ENCODE measurements at places on chromosomes 6 and 20.

DNA sequence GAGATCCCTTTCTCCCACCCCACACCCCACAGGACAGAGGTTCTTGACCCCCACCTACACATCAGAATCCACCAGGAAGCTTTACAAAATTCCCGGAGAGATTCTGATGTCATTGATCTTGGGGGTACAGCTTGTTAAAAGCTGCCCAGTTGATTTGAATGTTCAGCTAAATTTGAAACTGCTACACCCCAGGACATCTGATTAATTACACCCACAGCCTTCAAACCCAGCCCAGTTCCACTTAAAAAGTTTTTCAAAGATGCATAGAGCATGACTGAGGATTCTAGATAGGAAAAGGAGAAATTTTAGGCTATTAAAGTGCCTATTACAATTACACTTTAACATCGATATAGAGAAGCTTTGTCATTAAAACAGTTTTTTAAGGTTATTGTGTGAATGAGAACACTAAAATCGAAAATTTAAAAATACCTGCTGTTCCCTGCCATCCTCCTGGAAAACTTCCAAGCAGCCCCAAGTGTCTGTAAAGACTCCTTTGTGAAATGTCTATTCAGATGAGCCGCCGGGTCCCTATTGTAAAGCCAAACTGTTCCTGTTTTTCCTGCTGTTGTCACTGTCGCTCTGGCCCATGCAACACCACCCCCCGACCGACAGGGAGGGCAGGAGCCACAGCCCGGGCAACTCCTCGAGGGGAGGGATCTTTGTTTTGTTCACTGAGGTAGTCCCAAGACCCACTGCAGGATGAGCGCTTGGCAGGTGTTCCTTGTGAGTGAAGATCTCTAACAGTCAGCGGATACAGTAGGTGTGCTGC is 132.5 kb upstream of the PHACTR3 start:
- no peak for DNase-seq

GRCh38 chr6:162562041-162562440 is 165.5 kb downstream of the PRKN start:
- DNase-seq = no peak

- DNase-seq = no peak
These were observed 4.9 kb downstream of the CENPQ start for GRCh38 chr6:49468042-49468441.

DNA sequence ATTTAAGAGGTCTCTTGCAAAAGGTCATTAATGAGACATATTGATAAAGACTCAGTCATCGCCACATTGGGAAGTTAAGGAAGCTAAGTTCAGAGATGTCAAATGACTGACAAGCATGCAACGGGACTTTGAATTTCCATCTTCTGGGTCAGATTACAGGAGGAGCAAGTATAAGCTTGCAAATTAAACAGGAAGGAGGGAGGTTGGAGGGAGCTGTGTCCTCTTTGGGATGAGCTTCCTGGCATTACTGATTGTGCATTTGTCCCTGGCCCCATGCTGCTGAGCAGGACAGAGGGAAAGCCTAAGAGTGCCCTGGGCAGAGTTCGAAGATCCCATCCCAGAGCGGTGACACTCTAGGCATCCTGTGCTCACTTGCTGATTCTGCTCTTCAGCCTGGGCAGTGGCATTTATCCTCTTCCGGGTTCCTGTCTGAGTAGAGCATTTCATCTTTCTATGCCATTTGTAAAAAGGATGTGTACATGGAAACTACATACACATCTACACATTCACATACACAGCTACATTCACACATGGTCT is 40.5 kb downstream of the SLC22A1 start:
- no peak for DNase-seq

DNA sequence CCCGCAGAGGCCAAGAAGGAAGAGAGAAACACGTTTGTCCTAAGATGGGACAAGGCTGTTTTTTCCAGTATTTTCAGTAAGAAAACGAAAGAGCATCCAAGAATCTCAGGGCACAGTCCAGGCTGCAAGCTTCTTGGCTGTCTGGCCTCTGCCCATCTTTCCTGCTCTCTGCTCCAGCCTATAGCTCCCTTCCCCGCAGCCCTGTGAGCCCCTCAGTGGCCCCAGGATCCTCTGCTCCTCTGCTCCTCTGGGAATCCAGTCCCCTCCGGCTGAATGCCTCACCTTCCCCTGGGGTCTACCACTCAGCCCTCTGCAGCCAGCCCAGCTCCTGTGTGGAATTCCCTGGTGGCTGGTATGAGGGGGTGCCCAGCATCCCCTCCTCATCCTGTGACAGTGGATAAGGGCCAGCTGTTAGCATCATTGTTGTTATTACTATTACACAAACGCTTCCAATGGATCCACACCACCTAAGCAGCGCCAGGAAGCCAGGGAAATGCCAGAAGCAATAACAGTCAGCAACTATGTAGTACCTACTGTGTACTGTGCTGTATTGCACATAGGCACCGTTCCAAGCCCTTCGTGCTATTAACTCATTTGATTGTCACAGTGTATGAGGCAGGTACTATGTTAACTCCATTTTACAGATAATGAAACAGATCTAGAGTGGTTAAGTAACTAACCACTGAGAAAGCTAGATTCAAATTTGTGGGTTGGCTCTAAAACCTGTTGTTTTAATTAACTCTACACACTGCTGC is 60.3 kb upstream of the PTPN1 start:
- peak; percentile 12 for DNase-seq

- DNase-seq = no peak
These were observed 86.5 kb downstream of the ASXL1 start for GRCh38 chr20:32444474-32445220.

DNA sequence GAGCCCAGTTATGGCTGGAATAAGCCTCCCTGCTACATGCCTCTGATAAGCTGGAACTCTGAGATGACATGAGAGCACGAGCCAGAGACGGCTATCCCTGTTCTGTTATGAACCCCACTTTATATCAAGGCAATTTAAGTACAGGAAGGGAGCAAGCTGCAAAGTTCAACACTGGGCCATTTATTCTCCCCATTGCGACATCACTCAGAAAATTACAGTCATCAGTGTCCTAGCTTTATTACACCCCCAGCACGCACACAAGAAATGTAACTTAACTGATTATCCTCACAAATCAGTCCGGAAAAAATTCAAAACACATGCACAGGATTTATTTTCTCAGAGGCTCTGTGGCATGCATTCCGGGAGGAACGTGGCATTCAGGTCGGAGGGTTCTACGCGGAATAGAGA is 125.3 kb upstream of the SLC2A12 start:
- no peak for DNase-seq

DNA sequence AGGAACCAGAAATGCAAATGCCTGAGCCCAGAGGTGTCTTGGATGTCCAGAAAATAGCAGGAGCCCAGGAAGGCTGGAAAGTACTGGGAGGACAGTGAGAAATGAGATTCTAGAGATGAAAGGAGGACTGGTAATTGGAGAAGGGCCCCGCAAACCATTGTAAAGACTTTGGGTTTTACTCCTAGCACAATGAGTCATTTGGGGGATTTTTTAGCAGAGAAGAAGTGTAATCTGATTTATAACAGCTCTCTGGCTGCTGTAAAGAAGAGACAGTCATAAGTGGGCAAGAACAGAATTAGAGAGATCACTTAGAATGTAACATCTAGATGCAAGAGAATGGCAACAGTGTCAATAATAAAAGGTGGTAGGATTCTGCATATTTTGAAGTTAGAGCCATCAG is 40.2 kb downstream of the SLC35F1 start:
- DNase-seq = no peak

- DNase-seq = no peak
These were observed 33.7 kb upstream of the ME1 start for GRCh38 chr6:83464381-83465140.

GRCh38 chr6:149906405-149906804 is 8.5 kb upstream of the RAET1E start:
- no peak for DNase-seq

DNA sequence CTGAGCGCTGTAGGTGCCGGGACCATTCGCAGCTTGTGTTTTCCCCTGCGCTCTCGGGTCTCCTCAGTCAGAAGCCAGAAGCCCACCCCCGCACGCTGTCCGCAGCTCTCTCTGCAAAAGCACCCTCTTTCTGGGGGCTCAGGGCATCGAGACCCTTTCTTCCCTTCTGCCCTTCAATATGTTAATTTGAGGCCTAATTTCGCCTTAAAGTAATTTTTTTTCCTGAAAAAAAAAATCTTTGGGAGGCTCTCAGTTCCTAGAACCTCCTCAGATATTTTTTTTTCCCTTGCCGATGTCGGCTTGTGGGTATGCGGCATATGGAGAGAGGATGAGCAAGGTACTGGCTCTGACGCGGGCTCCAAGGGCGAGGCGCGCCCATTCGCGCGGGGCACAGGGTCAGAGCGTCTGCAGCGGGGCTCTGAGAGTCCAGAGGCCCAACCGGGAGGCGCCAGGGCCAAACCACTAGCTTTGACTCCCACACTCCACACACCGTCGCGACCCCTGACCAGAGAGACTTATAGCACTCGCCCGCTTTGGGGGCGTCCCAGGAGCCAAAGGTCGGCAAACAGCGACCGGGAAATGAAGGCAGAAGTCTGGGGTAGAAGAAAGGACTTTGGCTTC is 893 bp downstream of the PRDM13 start:
- no peak for DNase-seq

- DNase-seq = no peak
These were observed 138.4 kb downstream of the KCNQ5 start for GRCh38 chr6:72760114-72760793.

- DNase-seq = no peak
These were observed at the start of gene LTA for GRCh38 chr6:31572041-31572911. Gene LTA (plus strand): TSS chr6:31572289. CDS start chr6:31572743, 454 bp downstream.

DNA sequence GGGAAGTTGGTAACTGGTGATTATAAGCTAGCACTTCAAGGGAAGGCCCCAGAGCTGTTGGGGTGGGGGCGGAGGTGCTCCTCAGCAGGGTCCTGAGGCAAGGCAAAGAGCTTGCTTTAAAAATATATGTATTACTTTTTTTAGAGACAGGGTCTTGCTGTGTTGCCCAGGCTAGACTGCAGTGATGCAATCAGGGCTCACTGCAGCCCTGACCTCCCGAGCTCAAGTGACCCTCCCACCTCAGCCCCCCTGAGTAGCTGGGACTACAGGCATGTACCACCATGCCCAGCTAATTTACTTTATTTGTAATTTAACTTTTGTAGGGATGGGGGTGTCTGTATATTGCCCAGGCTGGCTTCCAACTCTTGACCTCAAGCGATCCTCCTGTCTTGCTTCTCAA is 87.2 kb downstream of the MYB start:
- no peak for DNase-seq

DNA sequence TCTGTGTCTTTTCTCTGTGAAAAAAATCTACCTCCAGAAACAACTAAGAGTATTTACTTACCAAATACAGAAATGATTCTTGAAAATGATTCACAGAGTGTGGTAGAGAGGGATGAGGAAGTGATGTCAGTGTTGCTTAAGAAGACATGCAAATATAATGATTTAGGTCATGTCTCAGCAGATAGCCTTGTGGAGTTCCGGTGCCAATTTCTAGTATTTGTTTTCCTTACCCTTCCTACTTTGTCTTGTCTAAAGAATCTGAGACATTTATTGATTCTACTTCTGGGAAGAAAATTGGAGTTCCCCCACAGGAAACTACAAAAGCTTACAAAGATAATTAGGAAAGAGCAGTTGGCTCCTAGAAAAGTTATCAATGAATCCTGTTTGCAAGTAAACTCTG is 68.8 kb downstream of the GJA1 start:
- DNase-seq = no peak
